Tibial nerve (tissue), 4 donors: ENCODE measurements at places on chromosomes 1 and 21. TPM values are rescaled to one million over a fixed set of nuclear protein-coding genes. Genes with fewer than 3 reads are reported as not detected.

DNA sequence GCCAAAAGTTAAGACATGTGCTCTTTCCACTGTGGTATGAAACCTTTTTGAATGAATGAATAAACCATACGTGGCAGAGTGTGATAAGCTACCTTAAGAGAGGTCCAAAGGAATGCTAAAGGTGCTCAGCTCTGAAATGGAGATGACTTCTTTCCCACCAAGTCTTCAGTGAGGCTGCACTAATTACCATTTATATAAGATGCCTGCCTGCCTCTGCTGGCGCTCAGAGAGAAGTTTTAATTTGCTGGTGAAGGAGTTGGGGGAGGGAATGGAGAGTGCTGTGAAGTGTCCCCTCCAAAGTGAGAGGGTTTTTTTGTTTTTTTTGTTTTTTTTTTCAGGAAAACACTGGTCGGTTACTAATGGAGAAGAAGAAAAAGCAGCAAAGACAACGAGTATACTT is 559.0 kb downstream of the OMA1 start:
- no peak for DNase-seq

OR2T5 gene
- total RNA-seq = not detected

DNA sequence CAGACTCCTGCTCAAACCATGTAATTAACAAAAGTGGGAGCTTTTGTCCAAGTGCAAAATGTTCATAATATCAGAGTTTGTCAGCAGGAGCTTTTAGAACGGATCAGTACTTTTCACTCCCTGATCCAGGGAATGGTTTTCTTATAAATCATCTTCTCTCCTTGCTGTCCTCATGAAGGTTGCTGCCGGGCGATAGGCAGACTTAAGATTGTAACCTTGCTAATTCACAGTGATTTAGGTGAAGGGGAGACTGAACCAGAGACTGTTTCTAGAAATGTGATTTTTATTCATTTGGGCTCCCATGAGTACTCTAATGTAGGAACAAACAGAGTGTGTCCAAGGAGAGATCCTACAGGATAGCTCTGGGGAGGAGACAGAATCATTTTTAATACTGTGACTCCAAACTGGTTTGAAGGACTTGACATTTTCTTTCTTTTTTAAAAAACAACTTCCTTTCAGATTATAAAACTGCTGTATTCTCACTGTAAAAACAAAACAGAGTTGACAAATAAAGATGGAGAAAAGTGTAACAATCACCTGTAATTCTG is 23.7 kb downstream of the ELAVL4 start:
- DNase-seq = no peak

DNA sequence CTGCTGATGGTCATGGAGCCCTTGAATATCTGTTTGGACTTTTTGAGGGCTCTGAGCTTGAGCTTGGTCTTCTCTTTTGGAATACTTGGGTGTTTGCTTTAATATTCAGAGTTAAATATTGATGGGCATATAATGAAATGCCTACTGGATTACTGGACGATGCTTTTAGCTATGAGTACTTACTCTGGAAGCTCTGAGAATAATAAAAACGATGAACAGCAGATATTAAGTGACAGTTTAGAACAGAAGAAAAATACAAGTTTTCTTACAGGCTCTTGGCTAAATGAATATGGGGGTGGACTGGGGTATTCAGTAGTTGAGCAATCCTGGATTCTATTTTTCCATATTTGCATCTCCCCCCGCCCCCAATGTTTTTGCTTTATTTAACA is 20.7 kb downstream of the GALNT2 start:
- DNase-seq = no peak

LUZP1 gene
- total RNA-seq = 17.7 TPM

GJA9 gene
- not detected for total RNA-seq

GRCh38 chr1:91499904-91500755 is 521 bp upstream of the CDC7 start:
- DNase-seq = no peak

- no peak for DNase-seq
These were observed 110.8 kb upstream of the KAZN start for GRCh38 chr1:14487671-14488070.

- no peak for DNase-seq
These were observed 103.9 kb upstream of the IRF2BP2 start for GRCh38 chr1:234713859-234714258.

- no peak for DNase-seq
These were observed 21.3 kb upstream of the SARS1 start for GRCh38 chr1:109192433-109192832.

- DNase-seq = no peak
These were observed 57.2 kb upstream of the HMCN1 start for GRCh38 chr1:185676969-185677368.

GPR37L1 gene
- 26.3 TPM for total RNA-seq

GRCh38 chr1:25009671-25010262 is 79.7 kb upstream of the RUNX3 start:
- no peak for DNase-seq

- no peak for DNase-seq
These were observed 51.3 kb upstream of the KDM4A start for GRCh38 chr1:43598622-43599021.

SPRR2E gene
- not detected for total RNA-seq
